Activated naive CD4-positive, alpha-beta T cell (primary cell): ENCODE measurements at places on chromosomes 1 and 21.

DNA sequence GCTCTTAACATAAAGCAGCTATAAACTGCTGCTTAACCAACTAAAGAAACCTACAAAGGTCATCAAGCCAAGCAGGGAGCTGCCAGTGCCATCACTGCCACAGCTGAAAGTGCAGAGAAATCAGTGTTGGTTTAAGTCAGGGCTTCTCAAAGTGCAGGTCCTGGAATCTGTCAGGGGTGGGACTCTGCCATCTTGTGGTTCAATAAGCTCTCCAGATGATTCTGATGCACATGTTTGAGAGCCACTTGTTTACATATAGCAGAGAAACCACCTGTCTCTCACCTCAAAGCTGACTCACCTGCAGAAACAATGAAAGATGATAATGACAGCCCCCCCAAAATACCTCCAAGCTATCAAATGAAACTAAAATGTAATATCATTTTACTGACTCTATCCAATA, 49.3 kb downstream of the SH3GLB1 start:
- no peak for DNase-seq

DNA sequence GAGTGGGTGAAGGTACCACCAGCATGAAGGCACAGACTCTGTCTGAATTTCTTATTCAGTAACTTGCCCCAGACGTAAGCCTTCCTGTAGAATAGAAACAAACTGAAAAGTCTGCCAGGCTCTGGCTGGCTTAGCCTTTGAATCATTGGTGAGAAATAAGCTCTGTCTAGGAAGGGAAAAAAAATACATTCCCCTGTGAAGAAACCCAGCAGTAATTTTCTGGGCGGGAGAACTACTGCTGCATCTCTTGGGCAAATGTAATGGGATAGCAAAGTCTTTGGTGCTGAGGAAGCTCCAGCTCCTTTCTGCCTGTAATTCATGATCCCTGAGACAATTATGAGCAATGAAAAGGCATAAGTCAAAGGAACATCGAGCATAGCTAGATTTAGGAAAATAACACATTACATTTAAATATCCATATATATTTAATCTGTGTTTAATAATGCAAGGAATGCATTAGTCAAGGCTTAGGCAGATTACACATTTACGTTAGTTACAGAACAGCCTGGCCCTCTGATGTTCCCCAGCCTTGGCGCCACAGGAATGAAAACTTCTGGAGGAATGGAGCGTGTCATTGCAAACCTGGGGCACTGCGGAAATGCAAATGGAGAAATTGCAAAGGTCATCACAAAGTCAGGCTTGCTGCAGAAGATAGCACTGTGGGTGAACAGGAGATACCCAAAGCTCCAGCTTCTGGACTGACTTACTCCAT, 216.3 kb upstream of the CAMK1G start:
- no peak for DNase-seq

DNA sequence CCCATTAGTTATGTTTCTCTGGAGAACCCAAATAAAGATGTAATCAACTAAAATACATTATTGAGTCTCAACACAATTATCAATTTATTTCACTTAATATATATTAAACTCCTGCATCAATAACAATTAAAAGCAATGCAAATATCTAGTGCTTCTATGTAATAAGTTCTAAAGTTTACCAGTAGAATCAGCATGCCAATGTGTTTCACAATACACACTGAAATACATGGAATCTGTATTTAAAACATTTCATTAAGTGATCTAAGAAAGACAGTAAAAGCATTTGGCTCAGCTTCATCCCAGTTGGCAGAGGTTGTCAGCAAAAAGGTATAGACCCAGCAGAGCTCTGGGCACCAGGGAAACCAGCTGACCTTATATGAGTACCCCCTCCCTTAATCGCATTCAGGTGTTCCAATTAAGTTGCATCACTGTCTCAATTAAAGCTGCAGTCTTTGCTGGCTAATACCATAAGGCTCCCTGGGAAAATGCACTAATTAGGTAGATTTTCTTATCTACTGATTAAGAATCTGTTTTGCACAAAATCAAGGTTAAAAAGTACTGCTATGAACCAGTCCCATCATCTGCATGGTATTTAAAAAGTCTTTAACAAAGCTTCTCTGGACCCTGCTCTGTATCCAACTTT, 63.1 kb downstream of the NIBAN1 start:
- DNase-seq, result no peak

- DNase-seq, result no peak
Measured at GRCh38 chr21:44741921-44742320, 30.5 kb upstream of the TSPEAR start.
